Muscle of arm (tissue), 14 donors: ENCODE measurements at places on chromosomes 2 and 18. TPM values are rescaled to one million over a fixed set of nuclear protein-coding genes. Genes with fewer than 3 reads are reported as not detected.
A peak's percentile ranks its signal among the peaks of the same experiment; 100 is the strongest.

DNA sequence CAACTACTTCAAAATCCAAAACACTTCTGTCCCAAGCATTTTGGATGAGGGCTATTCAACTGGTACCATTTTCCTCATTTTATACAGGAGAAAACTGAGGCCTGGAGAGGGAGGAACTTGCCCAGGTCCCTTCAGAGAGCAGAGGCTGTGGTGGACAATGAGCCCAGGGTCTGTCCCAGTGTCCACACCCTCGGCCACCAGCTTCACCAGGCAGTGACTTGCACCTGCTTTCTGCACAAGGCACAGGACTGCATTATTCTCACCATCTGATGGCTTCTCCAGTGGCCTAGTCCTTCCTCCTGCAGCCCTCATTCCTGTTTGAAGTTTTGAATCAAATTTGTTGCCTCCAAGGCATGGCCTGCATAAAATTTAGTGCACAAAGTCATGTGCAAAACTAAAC lies 53.3 kb downstream of the RNF144A start:
- DNase-seq: no peak

- no peak for DNase-seq
Measured at GRCh38 chr2:10654069-10654468, 35.7 kb downstream of the NOL10 start.

DNA sequence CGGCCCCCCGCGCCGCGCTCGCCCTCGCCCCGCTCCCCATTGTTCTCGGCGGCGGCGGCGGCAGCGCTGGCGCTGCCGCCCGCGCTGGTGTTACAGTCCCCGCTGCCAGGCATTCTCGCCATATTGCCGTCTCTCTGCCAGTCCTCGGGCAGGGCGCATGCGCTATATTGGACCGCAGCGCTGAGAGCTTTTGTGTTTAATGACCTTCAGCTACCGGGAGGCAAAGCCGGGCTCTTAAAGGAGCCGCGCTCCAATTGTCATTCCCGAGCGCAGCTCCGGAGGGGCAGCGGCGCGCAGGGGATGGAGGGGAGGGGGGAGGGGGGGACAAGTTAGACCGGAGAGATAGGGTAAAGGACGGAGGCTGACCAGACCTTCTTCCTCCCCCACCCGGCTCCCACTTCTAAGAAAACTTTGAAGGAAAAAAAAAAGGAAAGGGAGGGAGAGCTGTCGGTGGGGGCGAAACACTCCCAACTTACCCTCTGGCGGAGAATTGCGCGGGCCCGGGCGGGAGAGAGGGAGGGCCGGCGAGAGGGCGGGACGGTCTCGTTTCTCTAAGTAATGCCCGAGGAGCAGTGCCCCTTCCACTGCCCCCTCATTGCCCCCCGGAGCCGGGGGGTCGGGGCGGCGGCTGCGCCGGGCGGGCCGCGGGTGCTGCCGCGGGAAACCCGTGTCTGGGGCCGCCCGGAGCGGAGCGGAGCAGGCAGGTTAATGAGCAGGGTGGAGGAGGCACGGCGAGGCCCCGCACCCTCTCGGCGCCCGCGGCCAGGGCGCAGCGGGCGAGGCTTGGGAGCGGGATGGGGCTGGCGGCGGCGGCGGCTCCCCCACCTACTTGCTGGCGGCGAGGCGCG lies at the start of gene KCTD1:
TSS of gene KCTD1 (minus strand) at position 139 of the 848 bp plus-strand sequence. CDS start at position 122, 17 bp downstream.
- peak; percentile 74 for DNase-seq

DNA sequence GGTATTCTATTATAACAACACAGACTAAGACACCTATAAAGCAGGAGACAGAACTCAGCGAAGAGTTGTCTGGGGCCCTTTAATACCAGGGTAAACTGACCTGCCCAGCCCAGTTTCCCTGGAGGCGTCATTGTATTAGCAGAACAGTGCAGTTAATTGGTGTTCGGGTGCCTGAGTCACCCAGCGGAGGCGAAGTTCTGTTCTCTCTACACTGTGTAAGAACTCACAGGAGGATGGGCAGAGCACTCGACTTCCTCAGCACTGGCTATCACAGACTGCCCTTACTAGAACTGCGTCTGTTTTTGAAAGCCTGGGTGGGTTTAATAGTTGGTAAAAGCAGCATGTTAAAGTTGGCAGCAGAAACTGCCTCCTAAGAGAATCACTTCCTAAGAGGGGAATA lies 106.5 kb upstream of the ATP8B1 start:
- no peak for DNase-seq

The MOCOS gene
- polyA plus RNA-seq: not detected
